ENCODE measurements at places on chromosomes 1 and 21.

- DNase-seq = no peak
Measured at GRCh38 chr1:211579440-211580302, 710 bp upstream of the SLC30A1 start.

GRCh38 chr1:163985700-163986099, 573.3 kb upstream of the PBX1 start:
- no peak for DNase-seq

- DNase-seq = no peak
Measured at GRCh38 chr21:29315131-29315749, 16.5 kb downstream of the BACH1 start.

DNA sequence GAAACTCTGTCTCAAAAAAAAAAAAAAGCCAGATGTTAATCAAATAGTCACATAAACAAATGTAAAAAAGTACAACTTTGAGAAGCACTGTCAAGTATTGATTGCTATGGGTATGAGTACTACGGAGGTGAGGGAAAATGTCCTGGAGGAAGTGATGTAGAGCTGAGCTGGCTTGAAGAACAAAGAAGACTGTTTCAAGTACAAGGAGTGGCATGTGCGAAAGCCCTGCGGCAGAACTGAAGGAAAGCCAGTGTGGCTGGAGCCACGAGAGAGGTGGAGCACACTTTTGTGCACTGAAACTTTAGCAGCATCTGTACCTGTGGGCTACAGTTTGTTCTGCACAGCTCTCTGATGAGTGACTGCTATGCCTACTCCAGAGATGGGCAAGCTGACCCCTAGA, 5.4 kb upstream of the RPS6KA1 start:
- no peak for DNase-seq

GRCh38 chr1:230286166-230286889, 139.8 kb downstream of the PGBD5 start:
- DNase-seq = no peak

- DNase-seq = no peak
Measured at GRCh38 chr1:109185990-109186732, 27.6 kb upstream of the SARS1 start.

DNA sequence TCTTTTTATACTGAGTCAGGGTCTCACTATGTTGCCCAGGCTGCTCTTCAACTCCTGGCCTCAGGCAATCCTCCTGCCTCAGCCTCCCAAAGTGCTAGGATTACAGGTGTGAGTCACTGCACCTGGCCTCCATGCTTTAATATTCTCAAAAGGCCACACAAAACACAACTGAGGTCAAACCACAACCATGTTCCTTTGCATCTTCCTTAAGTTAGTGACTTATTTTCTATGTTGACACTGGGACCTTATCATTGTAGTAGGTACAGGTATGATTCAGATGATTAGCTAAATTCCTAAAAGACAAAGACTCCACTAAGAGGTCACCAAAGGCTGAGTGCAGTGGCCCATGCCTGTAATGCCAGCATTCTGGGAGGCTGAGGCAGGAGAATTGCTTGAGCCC, 131.9 kb upstream of the ATP1B1 start:
- DNase-seq = no peak

GRCh38 chr1:207822124-207822601, 70.3 kb downstream of the CD46 start:
- DNase-seq = no peak

DNA sequence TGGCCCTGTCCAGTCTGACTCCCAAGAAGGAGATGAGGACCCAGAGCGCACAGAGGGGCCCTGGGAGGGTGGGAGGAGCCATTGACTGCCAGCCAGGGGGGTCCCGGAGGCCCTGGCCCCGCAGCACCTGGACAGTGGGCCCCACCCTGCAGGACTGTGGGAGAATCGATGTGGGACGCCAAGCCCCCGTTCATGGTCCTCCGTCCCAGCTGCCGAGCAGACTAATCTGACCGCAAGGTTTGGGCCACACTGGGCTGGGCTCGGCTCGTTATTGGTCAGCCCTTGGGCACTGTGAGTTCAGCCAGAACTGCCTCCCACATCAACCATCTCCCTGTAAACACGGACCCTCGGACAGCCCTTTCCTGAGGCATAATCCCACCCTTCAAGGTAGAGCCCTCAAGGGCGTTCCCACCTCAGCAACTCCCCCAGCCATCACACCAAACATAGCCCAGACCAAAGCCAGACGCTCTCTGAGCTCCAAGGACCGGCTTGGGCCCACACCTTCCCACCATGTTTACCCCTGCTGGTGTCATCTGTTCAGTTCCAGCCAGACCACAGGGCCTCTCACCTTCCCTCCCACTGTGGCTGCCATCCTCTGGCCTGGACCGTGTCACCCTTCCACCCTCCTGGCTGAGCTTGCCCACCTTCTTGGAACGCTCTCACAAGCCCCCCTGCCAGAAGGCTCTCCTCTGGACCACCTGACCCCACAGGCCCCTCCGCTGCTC, 16.2 kb upstream of the POFUT2 start:
- DNase-seq = no peak

GRCh38 chr21:24738063-24738462, 869.2 kb downstream of the MRPL39 start:
- no peak for DNase-seq

DNA sequence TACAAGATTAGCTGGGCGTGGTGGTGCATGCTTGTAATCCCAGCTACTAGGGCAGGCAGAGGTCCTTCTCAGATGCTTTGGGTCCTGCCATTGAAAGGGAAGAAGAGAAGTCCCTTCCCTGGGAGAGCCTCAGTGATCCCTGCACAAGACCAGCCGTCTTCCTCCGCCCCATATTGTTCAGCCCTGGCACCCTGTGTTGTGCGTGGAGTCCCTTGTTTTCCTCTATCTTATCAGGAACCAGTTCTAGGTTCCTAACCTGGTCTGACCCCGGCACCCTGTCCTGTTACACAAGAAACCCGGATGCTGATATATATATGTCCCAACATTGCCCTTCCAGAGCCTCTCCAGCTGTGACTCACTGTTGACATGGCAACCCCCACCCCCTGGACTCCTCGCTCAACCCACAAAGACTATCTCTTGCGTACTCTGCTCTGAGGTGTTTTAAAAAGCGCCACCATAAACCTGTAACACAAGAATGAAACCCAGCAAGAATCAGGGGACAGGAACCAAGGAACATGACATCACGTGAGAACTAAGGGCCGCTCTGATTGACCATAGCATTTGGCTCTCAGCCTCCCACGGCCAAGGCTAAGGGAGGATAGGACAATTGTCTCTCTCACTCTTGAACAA, 4.8 kb downstream of the MX2 start:
- no peak for DNase-seq

DNA sequence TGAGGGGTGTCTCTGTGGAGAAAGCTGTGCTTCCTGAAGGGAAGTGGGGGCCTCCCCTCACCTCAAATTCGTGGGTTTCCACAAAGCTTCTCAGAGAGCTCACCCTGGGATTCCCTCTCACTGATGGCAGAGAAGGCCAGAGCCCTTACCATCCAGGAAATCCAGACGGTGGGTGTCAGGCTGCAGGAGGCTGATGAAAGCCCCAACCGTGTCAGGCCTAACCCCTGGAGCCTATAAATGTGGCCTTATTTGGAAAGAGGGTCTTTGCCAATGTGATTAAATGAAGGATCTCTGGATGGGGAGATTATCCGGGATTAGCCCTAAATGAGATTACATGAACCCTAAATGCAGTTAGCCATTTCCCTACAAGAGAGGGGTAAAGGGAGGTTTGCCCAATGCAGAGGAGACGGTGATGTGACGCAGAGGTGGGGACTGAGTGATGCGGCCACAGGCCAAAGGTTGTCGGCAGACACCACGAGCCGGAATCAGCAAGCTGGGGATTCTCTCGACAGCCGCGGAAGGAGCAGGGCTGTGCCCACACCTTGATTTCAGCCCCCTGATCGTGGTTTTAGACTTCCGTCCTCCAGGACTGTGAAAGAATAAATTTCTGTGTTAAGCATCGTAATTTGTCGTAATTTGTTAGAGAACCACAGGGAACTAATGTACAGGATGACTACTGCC, 82.6 kb downstream of the TOMM20 start:
- DNase-seq = no peak

Data from stimulated activated effector memory CD8-positive, alpha-beta T cell treated with anti-CD3 and anti-CD28 coated beads, Interleukin-12 subunit alpha, Interleukin-12 subunit beta, amount 100 ng/mL, for 72 hours (primary cell).